ENCODE measurements at places on chromosomes 2 and 18.

DNA sequence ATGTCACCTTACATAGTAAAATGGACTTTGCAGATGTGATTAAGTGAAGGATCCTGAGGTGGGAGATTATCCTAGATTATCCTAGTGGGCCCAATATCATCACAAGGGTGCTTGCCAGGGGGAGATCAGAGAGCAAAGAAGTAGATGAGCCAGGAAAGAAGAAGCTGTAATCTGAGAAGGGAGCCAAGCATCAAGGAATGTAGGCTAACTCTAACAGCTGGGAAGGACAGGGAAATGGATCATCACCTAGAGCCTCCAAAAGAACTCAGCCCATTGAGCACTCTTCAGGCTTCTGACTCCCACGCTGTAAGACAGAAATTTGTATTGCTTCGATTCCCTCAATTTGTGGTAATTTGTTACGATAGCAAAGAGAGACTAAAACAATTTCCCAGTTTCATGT lies 309.9 kb downstream of the LRP1B start:
- no peak for DNase-seq

- DNase-seq: no peak
Observed at GRCh38 chr2:96591054-96591453, 47.1 kb downstream of the KANSL3 start.

DNA sequence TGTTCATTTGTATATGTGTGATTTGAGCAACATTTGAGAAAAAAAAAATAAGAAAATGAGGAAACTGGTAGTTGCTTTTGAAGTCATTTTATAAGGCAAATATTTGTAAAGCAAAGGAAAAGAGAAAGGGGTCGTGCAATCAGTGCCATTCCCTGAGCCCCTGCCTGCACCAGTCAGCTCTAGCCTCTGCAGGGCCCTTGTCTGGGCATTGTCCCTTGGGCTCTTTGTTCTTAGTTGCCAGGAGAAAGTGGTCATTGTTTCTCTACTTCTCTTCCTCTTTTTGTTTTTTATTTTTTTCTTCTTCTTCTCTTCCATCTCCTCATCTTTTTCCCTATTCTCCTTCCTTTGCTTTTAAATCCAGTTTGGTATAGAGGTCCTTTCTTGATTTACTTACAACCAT lies 175.3 kb upstream of the CREB1 start:
- no peak for DNase-seq

- DNase-seq: no peak
Observed at GRCh38 chr2:198596985-198597384, 792.6 kb downstream of the PLCL1 start.

- DNase-seq: no peak
Observed at GRCh38 chr2:141957827-141958450, 172.9 kb downstream of the LRP1B start.

DNA sequence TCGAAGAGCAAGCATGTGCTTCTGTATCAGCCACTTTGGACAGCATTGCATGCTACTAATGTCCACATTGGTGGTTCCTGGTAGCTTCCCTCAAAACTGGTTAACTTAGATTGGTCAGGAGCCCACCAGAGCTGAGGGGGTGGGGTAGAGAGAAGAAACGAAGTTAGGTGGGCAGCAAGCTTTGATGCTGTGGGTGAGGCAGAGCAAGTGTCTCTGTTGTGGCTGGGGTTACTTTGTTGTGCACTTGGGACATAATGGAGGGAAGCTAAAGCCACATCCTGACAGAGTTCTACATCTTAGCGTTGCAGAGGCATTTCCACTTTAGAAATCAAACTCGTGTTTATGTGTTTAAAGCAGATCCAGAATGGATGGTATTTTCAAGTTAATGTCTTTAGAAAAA lies 82.7 kb downstream of the FAM168B start:
- no peak for DNase-seq

DNA sequence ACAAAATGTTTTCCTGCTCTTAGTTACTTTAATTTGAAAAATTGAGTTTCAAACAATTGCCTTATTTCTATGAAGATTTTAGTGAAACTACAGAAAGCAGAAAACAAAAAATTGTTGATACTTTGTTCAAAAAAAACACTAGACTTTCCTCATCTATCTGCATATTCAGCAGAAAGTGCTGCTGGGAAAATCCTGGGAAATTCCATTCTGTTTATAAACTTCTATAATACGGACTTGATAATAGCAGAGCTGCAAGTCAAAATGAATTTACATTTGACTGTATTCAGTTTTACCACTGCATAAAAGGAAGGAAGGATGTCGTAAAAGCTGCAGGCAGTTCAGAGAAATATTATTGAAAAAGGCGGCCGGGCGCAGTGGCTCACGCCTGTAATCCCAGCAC lies 24.9 kb upstream of the ERICH2 start:
- DNase-seq: no peak

GRCh38 chr18:8806798-8807487 lies 101.6 kb downstream of the MTCL1 start:
- DNase-seq: no peak

- no peak for DNase-seq
Observed at GRCh38 chr2:175786471-175787124, 215.5 kb downstream of the LNPK start.

GRCh38 chr2:15009681-15010080 lies 377.2 kb downstream of the LRATD1 start:
- no peak for DNase-seq

DNA sequence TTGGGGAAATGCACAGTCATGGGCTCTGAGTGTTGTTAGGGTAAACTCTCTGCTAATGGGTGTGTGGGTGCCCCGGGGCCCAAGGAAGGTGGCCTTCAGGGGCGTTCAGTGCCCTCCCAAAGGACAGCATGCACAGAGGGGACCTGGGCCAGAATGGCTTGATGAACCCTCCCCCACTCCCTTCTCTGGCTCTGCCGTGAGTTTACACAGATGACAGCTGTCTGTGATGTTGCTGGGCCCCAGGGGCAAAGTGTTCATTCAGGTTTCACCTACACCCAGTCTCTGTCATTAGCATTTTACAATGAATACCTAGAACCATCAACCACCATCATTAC lies 3.2 kb downstream of the NPPC start:
- DNase-seq: no peak

GRCh38 chr2:181042706-181043105 lies 62.3 kb downstream of the UBE2E3 start:
- no peak for DNase-seq
